Fibroblast of gingiva (primary cell): ENCODE measurements at places on chromosomes 3 and 15.

GRCh38 chr15:33310481-33311311 is at the start of gene RYR3:
Gene RYR3 (plus strand): TSS chr15:33310967. CDS start chr15:33311046, 79 bp downstream.
- DNase-seq: no peak

- DNase-seq: no peak
Measured at GRCh38 chr3:16523778-16524177, 10.3 kb upstream of the RFTN1 start.

DNA sequence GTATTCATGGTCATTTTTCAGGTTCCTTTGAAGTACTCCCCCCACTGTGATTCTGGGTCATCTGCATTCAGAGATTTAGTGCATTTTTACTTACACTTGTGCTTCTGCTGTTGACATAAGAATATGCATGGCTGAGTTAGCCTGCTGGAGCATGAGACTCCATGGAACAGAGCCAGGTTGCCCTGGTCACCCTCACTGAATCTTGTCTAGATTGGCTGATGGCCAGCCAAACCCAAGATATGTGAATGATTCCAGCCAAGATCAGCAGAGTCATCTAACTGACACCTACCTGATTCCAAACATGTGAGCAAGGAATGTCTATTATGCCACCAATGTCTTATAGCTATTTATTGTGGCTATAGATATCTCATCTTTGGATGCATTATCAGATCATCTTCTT is 25.1 kb downstream of the DTWD1 start:
- peak; percentile 47 for DNase-seq

DNA sequence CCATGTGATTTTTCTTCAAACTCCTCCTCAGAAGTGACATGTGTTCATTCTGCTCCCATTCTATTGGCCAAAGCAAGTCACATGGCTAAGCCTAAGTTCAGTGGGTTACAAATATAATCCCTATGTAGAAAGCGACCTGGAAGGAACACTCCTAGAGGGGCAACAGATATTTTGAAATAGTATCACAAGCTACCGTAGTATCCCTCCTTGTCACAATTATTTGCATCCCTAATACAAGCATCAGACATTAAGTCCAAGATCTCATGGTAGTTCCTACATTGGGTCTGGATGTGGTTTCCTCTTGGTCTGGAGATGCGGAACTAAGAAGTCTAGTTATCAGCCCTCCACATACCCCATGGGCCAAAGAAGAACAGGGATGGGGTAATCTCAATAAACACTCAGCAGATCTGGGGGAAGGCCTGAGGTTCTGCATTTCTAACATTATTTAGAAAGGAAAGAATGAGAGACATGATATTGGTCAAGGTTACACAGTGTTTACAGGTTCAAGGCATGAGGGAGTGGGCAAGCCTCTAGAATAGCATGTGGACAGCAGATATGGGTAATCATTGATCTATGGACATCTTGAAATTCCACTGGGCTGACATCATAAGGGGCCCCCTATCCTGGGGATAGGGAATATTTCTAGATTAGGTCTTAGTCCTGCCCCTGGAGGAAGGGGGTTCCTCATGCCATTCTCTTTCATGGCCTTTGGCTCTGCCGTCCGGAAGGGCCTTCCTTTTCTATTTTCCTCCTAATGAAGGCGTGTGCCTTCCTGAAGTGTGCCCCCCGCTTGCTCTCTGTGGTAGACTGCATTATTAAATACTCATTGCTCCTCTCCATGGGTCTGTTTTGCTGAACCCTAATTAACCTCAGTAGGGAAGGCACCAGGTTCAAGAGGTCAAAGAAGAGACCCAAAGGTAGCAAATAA is 17.8 kb upstream of the ABHD2 start:
- DNase-seq: no peak

DNA sequence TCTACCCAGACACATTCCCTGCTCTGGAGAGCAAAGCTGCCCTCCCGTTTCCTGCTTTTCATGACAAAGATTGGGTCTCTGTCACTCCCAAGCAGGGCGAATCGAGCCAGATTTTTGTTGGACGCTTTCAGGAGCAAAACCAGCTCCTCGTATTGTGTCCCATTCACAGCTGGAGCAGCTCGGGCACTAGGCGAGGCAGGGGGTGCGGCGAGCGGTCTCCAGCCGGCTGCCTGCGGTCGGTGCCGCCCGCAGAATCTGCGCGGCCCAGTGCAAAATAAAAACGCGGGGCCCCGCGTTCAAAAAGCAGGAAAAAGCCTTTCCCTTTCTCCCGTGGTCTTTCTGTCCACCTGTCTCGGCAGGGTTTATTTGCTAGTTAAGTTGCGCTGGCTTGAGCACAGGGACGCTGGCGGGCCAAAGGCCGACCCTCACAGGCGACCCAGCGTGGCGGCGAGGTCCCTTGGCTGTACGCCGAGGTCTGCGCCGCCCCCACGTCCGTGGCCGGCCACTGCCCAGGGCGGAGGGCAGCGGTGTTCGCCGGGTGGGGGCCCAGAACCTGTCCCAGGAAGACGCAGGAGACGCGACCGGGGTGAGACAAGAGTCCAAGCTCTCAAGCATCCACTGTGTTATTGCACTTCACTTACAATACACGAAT is 71.2 kb downstream of the CYP19A1 start:
- DNase-seq: peak; percentile 8

DNA sequence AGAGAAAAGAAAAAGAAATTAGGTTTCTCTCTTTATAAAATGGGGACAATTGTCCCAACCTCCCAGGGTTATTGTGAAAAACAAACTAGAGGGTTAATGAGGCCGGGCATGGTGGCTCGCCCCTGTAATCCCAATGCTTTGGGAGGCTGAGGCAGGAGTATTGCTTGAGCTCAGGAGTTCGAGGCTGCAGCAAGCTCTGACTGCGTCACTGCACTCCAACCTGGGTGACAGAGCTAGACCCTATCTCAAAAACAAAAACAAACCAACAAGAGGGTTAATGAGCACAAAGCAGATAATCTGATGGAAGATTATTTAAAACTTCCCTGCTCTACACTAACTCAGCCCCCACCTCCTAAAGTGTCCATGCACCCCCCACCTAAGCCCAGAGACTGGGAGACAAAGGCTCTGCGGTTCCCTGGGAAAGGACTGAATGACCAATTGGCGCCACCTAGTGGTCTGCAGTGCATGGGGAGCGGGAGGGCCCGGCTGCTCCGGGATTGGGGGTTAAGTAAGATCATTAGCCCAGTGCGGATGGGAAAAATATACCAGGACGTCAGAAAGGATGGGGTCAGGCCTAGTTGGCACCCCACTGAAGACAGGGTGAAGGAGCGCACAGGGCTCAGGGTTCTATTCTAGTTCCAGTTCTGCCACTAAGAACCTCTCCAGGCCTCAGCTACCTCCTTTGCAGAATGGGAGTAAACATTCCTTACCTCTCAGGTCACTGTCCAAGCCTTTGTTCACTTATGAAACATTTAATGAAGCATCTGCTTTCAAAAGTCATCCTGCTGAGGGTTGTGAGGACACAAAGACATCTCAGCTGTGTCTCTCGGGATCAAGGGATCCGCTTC is 15.6 kb downstream of the PIF1 start:
- DNase-seq: peak; percentile 51
